BJ (cell line): ENCODE measurements at places on chromosomes 13 and 19. TPM values are rescaled to one million over a fixed set of nuclear protein-coding genes. Genes with fewer than 3 reads are reported as not detected.

Gene CFD
- 0.70 and 0.77 TPM in 2 replicates for polyA plus RNA-seq

DNA sequence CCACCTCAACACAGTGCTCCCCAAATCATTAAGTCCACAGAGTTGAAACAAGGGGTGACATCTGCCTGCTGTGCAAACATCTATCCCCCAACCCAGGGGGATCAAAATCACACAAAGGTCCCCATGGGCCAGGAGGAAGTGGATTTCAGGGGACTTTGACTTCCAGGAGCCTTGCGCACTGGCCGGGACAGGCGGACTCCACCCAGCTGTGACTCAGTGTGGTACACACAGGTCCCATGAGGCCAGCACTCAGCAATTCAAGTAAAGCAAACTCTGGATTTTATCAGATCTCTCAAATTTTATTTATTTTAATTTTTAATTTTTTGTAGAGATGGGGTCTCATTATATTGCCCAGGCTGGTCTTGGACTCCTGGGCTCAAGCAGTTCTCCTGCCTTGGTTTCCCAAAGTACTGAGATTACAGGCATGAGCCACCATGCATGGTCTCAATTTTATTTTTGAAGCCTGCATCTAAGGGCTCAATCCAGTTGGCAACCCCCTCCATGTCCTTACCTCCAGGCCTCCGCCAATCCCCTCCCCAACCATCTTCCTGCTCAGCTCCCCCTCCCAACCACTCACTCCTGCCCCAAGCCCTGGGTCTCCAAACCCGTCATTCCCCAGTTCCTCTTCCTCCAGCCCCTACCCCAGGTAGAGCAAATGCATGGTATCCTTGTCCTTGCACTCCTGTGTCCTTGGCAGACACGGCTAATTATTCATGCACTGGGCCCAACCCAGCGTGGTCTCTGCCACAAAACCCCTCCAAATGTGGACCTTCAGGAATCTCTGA lies 18.2 kb downstream of the ARHGAP33 start:
- DNase-seq = no peak

DNA sequence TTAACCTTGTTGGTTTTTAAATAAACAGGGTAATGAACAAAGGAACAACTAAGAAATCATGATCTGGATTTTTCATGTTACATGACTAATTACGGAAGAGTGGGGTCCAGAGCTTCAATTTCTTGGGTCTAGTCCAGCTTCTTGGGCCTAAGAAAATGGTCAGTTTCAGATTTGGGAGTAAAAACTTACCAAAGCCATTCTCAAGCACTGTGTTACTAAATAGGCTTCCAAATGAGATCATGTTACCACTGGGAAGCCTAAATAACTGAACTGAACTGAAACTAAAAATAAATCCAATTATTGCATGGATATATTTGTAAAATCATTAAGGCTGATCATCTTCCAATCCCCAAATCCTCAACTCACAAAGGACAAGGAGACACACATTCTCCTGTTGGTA lies 13.9 kb downstream of the TBC1D4 start:
- DNase-seq = no peak

Gene SIX5
- polyA plus RNA-seq = 6.6 and 12.5 TPM in 2 replicates

DNA sequence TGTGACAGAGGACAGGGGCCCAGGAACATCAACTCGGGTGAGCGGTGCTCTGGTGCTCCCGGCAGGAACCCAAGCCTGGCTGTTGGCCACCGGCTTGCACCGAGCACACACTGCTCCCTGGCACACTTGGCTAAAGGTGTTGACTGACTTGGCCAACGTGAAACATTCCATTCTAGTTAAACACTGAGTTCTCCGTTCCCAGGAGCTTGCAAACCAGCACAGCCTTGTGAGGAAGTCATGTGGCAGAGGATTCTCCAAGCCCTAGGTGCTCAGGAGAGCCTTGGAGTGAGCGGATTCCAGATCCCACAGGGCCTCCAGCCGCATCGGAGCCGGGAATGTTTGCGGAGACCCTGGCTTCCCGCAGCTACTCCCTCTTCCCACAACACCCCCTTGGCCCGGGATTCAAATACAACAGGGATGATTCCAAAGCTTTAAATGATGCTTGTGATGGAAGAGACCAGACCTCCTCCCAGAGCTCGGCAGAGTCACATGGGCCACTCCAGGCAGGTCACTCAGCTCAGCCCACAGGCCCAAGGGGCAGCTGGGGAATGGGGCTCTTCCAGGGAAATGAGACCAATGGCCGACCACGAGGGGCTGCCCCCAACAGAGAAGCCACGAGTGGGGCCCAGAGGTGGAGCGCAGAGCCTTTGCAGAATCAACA lies 2.9 kb downstream of the C13orf46 start:
- DNase-seq = no peak

DNA sequence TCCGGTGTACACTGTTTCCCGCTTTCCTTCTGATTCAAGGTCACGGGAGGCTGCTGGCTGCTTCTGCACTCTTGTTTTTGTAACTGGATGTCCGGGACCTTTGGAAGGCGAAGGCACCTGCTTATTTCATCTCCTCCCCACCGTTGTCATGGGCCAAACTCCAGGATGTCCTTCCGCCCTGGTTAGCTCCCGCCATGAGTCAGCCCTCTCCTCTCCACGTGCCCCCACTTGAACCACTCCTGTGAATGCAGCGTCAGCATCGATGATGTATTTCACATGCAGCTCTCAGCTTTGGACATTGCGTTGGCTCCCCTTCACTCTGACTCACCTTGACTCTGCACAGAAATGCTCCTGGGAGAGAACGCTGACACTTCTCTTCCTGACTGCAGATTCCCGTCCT lies 5.5 kb upstream of the GALP start:
- no peak for DNase-seq

DNA sequence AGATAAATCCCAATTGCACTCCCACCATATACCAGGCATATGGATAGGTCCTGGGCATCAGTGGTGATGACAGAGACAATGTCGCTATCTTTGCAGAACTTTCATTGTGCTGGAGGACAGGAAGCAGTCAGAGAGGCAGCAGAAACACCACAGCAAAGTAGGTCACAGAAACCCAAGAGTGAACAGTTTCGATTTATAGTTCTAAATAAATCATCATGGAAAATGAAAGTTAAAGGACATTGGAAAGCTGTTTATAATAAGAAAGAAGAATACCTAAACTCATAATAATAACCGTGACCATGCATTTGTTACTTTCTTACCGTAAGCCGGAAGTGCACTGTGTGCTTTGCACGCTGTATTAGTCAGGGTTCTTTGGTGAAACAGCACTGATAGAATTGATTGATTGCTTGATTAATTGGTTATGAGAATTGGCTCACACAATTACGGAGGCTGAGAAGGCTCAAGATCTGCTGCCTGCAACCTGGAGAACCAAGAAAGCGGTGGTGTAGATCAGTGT lies 38.9 kb downstream of the ALOX5AP start:
- DNase-seq = no peak

DNA sequence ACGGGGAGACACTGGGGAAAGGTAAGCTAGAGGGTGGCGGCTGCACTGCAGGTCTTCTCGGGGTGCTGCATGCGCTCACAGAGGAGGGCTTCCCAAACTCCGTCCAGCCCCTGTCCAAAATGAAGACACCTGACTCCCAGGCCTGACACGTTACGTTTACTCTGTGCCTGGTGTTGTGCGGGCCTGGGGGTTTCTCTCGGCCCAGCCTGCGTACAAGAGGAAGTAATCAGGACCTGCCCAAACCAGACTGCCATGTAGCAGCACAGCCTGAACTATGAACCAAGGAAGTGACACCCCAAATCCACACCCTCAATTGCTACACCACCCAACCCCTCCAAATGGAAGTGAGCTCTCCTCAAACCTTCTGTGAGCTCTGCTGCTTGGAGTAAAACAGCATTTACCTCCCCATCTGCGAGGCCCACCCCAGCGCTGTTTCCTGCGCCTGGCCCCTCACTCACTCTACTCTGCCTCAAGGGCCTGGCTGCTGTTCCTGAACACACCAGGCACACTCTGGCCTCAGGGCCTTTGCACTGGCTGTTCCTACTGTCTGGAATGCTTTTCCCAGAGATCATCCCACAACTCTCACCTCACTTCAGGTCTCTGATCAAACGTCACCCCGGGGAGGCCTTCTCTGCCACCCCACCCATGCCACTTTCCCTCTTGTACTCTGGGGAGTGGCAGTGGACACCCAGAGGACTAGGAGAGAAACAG lies 3.0 kb downstream of the HSPBP1 start:
- no peak for DNase-seq

DNA sequence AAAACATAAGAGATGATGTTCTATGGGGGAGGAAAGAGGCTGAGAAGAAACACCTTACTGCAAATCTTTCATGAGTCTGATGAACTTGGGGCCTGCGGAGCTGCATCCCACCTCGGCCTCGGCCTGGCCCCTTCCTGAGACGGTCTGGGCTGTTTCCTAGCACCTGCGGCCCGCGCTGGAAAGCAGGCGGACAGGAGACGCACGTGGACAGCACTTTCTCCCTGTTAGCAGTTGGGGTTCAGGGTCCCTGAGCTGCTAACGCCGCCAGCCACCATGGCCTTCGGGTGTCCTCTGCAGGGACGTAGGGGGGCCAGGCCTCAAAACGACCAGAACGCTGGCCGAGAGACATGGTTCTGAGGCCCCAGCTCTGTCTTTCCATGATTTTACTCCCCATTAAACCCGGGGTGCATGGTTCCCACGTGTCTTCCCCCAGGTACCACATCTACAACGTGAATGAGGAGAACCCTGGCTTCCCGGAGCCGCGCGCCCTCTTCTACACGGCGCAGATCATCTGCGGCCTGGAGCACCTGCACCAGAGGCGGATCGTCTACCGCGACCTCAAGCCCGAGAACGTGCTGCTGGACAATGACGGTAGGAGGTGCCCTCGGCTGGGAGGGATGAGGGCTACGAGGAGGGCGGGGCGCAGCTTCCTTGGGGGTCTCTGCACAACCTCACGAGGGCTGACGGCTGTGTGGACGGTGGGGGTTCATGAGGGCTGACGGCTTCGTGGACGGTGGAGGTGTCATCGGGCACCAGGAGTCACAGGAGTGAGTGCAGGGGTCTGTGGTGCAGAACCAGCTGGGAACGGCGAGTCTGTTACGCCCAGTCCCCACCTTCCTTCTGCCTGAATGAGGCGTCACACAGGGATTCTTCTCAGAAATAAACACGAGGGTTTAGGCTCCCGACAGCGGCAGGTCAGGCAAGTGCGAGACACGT lies 4.3 kb downstream of the GRK1 start:
- no peak for DNase-seq

- DNase-seq = no peak
These were observed 507 bp downstream of the ALG5 start for GRCh38 chr13:36998624-36999041.

DNA sequence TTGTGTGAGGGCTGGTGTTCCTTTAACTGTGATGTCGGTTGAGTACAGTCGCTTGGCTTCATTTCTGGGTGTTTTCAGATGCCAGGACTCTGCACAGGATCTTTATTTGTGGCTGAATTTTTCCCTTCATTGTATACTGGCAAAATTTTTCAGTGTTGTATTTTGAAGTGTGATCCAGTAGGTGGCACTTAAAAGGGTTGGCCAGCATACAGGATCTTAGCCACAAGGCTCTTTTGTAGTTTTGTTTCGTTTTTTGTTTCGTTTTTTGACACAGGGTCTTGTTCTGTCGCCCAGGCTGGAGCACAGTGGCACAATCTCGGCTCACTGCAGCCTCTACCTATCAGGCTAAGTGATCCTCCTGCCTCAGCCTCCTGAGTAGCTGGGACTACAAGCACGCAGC lies 8.7 kb downstream of the FCAR start:
- no peak for DNase-seq

DNA sequence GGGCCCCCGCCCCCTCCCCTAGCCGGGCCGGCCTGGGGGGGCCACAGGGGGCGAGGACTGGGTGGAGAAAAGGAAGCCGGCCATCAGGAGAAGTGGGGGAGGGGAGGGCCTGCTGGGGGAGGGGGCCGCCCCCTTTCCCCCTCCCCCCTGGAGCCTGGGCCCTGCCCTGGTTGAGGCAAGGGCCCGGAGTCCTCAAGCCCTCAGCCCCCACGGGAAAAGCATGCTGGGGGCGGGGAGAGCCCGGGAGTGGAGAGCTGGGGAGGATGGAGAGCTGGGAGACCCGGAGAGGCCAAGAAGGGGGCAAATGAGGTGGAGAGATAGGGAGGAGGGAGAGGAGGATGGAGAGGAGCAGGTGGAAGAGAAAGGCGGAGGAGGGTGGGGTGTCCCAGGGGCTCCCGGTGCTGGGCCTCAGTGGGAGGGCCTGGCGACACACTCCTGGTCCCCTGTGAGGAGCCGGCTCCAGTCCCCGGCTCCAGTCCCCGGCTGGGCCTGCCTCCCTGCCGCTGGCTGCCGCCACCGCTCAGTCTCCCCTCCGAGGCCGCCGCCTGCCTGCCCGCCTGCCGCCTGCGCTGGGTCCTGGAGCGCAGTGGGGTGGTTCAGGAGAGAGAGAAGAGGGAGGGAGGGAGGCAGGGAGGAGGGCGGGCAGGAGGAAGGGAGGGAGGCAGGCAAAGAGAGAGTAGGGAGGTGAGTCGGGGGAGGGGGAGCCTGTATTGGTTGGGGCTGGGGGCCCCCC lies at the start of gene GRIK5:
Gene GRIK5, minus strand, starts transcription at position 588 of the 733 bp plus-strand sequence. CDS start 4,436 bp downstream, outside the sequence.
- no peak for DNase-seq

GRCh38 chr13:36133950-36134626 lies 2.9 kb upstream of the DCLK1 start:
- DNase-seq = no peak

Gene STOML3
- polyA plus RNA-seq = not detected in 2 replicates

Gene TMPRSS9
- not detected in 2 replicates for polyA plus RNA-seq

- DNase-seq = no peak
These were observed 79.2 kb downstream of the SLAIN1 start for GRCh38 chr13:77776704-77777103.

DNA sequence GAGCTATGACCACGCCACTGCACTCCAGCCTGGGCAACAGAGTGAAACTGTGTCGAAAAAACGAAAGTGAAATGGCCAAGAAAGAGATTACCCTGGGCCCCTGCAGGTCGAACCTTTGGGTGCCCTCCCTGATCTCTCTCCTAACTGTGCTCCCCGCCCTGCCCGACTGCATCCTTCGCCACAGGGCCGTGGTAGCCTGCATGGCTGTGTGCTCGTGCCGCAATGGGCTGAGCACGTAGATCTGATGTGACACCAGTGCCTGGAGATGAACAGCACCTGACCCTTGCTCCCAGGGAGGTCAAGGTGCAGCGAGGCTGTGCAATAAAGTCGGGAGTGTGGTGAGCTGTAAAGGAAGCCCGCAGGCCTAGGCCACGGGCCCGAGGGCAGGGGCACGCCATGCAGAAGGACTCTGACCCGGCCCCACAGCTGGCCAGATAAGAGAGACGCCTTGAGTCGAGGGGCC lies 60.2 kb downstream of the PEX11G start:
- DNase-seq = no peak

Gene SIRT6
- 14.6 and 22.3 TPM in 2 replicates for polyA plus RNA-seq
